ENCODE measurements at places on chromosomes 6 and 20.

DNA sequence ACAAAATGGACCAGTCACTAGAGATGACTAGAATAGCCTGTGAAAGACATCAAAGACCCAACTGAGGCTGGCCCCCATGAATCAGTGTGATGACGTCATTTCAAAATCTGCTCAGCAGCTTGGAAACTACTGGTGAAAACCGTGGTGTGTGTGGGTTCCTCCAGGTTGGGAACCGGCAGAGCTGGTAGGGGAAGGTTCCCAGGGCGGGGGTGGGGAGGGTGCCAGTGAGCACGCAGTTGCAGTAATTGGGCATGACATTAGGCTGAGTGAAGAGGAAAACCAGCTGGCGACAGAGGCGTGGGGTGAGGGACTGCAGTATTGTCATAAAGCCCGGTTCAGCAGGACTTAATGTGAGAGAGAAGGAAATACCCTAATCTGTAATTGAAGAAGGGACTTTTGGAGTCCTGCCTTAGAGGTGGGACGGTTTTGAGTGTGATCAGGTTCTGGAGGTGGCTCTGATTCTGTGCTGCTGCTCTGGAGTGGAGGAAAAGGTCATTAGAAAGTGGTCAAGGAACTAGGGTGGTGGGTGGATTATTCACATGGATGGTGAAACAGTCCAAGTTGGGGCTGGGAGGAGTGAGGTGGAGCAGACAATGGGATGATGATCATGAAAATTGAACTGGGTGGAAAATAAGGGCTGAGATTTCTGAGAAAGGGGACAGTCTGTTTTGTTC, 52.0 kb upstream of the MTHFD1L start:
- peak; percentile 29 for DNase-seq

GRCh38 chr6:12408752-12409151, 118.6 kb downstream of the EDN1 start:
- no peak for DNase-seq

DNA sequence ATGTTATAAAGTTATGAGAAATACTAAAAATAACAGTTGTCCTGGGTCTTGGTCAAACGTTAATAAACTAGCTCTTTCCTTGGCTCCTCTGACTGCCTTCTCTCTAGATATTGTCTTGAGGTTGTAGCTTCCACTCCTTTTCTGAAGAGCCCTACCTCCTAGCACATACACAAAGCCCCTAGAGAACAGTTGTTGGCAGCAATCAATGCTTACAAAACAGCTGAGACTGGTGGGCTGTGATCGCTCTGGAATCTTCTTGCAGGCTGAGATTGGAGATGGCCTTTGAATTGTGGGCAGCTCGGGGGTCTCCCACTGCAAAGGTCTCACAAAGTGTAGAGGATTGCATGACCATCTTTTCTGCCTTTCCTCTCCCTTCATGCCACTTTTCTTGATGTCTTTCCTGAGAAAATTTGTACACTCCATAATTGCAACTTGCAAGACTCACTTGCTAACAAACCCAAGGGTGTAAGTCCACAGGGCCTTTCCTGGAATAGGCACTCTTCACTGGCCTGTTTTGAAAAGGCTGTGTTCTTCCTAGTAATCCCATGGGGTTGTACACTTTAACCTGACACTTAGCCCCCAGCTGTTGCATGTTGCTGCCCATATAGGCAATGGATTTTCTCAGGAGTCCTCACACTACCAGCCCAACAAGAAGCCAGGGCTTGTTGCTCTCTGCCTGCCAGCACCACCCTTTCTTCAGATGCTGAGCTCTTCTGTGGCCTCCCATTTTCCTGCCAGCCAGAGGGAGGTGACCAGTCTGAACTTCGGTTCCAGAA, 99.9 kb downstream of the TCP11 start:
- DNase-seq, result no peak

GRCh38 chr6:170305805-170306323, 694 bp upstream of the FAM120B start:
- DNase-seq, result no peak

DNA sequence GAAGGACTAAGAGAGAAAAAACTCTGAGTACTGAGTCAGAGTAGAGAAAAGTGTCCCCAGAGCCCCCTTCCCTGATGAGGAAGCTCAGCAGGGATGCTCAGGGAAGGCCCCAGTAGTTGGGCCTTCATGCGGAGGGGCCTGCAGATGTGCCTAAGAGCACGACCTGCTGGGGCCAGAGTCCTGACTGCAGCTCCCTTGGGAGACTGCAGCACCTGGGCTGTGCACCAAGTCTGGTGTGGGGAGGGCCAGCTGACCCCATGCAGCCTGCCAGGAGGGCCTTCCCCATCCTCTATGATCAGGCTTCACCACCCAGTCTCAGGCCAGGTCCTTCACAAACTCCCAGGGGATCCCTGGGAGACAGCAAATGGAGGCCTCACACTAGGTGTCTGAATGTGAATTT, 130.4 kb downstream of the FNDC1 start:
- DNase-seq, result no peak

DNA sequence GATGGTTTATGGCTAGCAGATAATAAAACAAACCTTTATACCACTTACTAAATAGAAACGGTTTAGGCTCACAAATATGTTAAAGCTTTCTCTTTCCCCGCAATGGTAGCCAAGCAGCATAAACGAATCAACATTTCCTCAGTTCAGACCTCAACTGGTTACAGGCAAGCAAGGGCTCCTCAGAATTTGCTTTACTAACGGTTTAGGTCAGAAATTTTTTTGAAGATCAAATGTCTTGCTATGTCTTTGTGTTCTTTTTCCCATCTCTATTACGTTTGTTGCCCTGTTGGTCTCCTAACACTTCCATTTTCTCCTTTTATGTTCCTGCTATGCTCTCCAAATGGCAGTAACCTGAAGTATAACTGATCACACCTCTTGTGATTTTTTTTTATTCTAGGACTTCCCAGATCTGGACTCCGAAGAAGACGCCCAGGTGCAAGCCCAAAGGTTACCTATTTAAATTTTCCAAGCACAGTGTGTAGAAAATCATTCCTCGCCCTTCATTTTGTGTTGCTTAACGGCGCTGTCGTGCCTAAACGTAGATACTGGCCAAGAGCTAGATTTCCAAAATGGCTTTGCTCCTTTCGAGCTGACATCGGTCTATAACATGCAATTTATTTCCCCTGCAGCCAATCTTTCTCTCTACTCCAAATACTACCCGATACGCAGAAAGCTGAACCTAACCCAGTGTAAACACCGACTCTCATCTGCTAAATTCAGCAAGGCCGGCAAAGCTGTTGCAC, 717 bp upstream of the ASF1A start:
- peak; percentile 37 for DNase-seq

DNA sequence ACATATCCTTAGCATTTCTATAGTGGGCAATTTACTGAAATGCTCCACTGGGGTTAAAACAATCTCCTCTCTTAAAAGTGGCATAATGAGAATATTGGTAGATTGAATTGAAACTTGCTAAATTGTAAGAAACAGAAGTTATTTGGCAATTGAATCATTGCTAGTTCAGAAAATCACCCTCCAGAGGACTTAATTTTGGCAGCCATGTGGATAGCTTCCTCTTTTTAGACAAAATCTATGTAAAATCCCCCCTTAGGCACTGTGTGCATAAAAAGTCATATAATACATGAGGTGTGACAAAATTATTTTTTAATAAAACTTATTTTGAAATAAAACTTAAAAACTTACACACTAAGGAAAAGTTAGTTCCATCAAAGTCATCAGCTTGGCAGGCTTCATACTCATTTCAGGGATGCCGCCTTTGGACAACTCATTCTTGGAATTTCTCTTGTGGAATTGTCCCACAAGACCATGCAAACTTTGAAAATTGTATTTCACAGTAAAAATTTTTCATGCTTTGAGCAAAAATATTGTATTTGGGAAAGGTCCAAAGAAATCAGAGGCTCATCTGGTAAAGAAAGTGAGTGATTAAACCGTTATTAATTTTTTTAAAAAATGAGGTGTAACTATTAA, 473.0 kb downstream of the BCKDHB start:
- DNase-seq, result no peak

GRCh38 chr6:153411070-153411648, 280.1 kb upstream of the RGS17 start:
- DNase-seq, result no peak

GRCh38 chr6:44549516-44549915, 162.0 kb downstream of the CDC5L start:
- no peak for DNase-seq

- no peak for DNase-seq
Measured at GRCh38 chr6:136181861-136182260, 68.2 kb downstream of the MTFR2 start.

GRCh38 chr20:31485450-31486339, 10.6 kb downstream of the REM1 start:
- no peak for DNase-seq

DNA sequence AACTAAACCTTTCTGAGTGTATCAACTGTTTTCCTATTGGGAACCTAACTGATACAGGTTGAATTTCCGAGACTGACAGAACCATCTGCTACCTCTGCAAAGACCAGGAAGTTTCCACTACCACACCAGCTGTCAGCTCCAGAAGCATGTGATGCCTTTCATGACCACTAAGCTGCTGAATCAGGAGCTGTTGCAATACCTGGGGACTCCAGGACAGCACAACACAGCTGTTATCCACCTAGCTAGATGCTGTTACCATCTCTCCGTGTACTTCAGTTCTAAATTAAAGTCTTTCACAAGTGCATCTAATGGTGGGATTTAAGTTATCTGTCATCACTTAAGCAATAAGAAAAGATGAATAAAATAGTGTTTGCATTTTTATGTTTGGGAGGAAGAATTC, 158.2 kb upstream of the IMPG1 start:
- no peak for DNase-seq

DNA sequence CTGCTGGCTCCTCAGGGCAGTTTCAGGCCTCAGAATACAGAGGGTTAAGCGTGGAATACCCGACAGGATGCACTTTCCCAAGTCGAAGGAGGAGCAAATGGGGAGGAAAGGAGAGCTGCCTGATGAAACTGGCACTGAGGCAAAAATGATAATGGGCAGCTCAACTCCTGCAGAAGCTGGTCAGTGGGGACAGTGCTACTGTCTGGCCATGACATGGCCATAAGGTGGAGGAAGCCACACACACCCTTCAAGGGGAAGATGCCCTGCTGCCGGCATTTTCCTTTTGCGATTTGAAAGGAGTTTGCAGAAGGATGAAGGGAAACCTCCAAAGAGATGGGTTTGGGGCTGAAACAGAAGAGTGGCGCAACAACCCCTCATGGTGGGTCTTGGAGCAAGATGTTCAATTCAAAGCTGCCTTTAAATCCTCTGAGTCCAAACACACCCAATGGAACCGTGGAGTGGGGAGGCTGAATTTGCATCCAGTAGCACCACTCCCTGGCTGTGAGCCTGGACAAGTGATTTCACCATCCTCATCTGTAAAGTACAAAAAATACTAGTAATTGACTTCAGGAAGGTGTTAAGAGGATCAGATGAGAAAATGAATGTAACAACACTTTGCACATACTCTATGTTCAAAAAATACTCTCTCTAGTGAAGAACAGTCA, 3.2 kb downstream of the ADIG start:
- no peak for DNase-seq

- DNase-seq, result no peak
Measured at GRCh38 chr6:94052749-94053148, 633.4 kb upstream of the EPHA7 start.

GRCh38 chr6:47670851-47671250, 27.5 kb upstream of the ADGRF4 start:
- no peak for DNase-seq

DNA sequence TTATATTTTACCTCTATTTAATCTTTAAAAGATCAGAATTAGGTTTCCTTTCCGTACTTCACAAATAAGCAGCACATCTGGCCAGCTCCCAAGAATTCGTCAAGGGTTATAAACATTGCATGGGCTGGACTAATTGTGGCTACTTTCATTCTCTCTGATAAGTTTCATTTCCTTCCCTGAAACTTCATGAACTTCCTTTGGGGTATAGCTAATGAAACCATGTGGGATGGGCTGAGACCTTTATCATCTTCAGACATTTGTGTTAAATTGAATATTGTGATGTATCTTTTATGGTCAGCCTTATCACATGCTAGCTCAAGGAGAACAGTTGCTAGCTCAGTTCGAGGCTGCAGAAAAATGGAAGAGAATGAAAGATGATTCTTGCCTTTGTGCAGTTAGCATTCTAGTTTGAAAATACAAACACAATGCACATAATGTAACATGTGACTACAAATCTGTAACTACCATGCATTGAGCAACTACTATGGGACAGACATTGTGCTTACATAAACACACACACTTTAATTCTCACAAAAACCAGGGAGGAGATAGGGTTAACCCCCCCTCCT, 1.7 kb upstream of the GMPR start:
- DNase-seq, result no peak

DNA sequence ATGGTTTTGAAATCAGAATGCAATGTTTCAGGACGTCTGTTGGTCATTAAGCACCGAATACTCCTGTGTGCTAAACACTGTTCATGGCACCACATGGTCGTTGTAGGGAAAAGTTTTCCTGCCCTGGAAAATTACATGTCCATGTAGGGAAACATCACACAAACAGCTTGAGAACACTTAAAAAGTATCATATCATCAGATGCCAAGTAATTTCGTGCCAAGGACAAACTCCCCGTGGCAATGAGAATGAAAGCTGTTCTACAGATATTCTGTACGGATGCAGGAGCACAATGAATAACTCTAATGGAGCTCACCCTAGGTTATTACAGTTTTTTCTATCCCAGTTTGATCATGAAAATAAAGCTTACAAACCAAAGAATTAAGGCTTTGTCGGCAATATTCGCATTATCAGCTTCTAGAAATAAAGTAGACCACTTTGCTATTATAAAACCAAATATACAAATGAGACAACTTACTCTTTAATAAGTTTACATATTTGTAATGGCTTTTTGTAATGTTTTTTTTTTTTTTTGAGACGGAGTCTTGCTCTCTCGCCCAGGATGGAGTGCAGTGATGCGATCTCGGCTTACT, 4.6 kb upstream of the DST start:
- no peak for DNase-seq

DNA sequence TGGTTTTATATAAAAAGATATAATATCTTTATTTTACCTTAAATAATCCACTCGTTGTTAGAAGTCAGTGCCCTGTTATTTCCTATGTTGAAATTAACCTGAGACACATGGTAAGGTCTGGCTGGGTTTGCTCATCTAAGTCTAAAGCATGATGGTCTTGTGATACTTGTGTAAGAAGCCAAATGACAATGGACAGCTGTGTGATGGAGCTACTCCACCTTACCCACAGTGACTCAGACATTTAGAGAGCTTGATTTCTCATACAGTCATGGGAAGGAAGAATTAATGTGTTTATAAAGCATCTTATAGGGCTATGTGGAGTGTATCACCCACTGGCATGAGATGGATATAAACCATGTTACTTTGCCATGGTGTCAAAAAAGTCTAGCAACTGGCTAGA, 11.7 kb downstream of the CTCFL start:
- no peak for DNase-seq

GRCh38 chr6:157326979-157327378, 3.7 kb upstream of the TMEM242 start:
- DNase-seq, result no peak
